ENCODE measurements at places on chromosomes 16 and 17. TPM values are rescaled to one million over a fixed set of nuclear protein-coding genes. Genes with fewer than 3 reads are reported as not detected.
A peak's percentile ranks its signal among the peaks of the same experiment; 100 is the strongest.

DNA sequence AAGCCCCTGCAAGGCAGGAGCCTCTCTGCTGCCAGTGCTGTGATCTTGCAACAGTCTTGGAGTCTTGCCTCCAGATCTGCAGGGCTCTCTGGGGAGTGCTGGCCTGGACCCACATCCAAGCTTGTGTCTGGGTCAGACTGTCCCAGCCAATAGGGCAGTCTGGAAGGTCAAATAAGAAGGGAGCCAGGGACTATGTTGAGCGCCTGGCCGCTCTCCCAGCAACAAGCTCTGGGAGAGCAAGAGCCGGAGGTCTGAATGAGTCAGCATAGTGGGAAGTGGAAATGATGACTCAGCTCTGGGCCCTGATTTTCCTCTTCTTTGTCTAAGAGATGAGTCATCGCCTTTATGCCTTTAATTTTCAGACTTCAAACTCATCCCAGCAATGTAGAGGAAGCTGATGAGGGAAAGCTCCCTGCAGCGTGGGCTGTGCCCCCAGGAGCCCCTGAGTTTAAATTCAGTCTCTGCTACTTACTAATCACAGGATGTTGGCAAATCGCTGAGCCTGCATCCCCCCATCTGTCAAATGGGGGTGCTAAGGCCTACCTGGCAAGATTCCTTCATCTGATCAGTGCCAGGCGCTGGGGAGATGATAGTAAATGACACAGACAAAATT is 43.6 kb upstream of the HAPSTR1 start:
- peak; percentile 93 for DNase-seq

- DNase-seq, result peak; percentile 63
Observed at GRCh38 chr16:70687102-70687511, 1.3 kb upstream of the MTSS2 start.

DNA sequence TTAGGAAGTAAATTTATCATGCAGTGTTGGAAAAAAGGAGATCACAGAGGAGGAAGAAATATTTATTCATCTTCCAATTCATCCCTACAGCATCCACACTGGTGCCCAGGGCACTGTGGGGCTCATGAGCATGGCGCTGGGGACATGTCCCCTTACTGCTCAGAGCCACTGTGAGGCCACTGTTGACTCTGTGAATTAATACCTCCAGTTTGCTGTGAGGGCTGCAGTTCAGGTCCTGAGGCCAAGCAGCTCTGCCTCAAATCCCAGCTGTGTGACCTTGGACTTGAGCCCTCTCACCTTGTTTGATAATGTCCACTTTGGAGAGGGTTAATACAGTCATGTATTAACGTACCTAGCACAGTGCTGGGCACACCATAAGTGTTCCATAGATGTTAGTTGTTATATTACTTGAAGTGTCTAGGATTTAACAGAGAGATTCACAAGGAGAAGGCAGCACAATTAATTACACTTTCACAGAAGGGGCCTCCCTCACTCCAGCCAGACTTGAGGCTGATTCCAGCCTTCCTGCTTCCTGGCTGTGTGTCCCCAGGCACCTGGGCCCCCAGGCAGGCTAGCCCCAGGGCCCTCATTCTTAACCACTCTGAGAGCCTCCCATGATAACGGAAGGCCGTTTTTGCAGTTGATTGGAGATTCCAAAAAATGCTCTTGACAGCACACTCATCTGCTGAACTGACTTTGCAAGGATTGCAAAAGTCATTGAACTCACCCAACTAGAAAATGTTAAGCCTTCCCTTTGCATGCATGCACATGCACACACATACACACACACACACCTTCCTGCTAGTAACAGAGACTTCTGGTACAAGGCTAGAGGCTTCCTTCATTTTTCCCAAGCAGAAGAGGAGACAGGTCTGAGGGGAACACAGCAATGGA is 29.4 kb downstream of the KATNIP start:
- no peak for DNase-seq

DNA sequence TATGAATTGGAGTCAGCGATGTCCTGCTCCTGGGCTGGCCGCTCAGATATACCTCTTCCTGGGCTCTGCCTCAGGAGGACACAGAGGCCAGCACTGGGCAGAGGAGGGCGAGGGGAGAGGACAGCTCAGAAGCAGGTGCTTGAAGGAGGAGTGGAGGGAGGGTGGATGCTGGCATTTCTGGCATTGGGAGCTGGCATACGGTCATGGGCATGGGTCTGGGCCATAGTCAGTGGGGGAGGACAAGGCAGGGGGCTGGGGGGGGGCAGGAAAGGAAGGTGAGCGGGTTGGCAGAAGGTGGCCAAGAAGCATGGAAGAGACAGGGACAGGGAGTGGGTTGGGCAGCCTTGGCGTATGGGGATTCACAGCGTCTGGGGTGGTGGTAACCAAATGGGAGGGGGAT is 16.7 kb upstream of the RAP1GAP2 start:
- peak; percentile 9 for DNase-seq

DNA sequence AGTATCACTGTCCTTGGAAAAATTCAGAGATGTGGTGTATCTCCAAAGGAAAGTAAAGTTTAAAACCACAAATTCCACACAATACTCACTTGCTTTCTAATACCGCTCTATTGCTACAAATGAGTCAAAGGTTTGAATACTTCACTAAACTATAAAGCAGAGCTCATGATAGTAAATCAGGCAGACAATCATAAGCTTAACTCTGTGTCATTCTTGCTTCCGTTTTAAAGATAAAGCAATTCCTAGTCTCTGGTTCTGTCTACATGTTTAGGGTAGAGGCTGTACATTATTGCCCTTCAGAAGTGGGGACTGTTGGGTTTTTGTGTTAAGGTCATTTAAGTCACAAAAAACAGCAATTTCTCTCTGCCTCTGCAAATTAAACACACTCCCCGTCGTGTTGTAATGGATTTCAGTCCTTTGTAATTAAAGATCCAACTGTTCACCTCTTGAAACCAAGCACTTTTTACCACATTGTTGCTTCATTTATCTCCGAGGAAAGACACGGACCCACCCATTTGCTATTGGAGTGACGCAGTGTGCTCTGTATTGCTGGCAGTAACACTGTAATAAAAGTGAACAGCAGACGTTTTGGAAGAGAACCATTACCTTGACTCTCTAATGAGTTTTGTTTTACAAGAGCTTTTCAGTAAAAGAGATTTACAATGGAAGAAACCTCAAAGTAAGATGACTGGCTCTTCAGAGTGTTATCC is 83.1 kb upstream of the CNTNAP4 start:
- DNase-seq, result no peak

SEPTIN12 gene
- not detected for total RNA-seq
